ENCODE measurements at places on chromosomes 5 and 9. TPM values are rescaled to one million over a fixed set of nuclear protein-coding genes. Genes with fewer than 3 reads are reported as not detected.

Gene MAMDC4
- 0.28 TPM for total RNA-seq

Gene PCDHA6
- total RNA-seq = not detected

Gene FOXD4L4
- total RNA-seq = under 0.01 TPM

Gene HACD4
- total RNA-seq = 2.8 TPM

Gene GLIPR2
- total RNA-seq = 37.8 TPM

Gene FOCAD
- 73.9 TPM for total RNA-seq

Gene ANGPTL2
- total RNA-seq = 14.7 TPM

DNA sequence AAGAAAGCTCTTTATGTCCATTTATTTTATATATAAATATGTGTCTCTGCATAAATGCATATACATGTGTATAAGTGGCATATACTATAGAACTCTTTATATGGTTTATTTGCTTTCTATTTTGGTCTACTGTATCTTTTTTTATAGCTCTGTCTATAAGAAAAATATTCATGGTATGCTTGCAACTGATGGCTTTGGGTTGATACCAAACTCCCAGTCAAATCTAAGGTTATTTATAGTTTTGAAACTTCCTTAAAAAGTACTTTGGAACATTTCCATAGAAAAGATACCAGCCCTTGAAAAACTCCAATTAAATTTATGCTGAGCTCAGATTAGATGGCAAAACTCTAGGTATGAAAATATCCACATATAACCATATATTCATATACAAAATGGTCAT is 120.0 kb upstream of the KLF9 start:
- DNase-seq = peak; percentile 41

- peak; percentile 99 for DNase-seq
Measured at GRCh38 chr9:124285903-124286291, 28.1 kb downstream of the NEK6 start.

DNA sequence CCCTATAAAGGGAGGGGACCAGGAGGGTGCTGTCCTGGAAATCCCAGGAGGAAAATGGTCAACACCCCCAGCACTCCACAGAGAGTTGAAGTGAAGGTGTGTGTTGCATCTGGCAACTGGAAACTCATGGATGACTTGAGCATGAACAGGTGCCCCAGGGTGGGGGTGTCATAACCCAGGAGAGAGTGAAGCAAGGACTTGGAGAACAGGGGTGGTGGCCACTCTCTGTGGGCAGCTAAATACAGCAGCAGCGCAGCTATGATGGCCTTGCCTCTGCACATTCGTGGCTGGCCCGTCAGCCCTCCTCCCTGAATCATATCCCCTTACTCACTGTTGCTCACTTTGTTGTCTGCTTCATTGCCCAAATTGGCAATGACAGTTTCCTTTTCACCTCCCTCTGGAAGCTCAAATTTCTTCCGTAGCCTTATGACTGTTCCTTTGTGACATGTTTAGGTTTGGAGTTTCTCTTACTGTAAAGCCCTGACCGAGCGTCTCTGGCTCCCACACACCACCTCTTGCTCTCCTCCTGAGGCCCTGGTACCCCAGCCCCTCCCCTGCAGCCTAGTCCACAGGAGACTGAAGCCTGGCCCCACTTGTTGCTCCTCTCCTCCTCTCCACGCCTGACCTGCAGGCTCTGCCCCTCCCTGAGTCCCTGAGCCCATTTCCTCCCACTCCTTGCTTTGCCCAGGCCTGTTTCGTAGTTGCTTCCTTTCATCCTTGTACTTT is 185.8 kb downstream of the CD180 start:
- DNase-seq = peak; percentile 94

- no peak for DNase-seq
Measured at GRCh38 chr5:1315709-1316587, 21.1 kb upstream of the TERT start.

- peak; percentile 38 for DNase-seq
Measured at GRCh38 chr5:98510143-98510985, 263.1 kb upstream of the RGMB start.

- DNase-seq = peak; percentile 69
Measured at GRCh38 chr9:14372437-14373335, 58.7 kb upstream of the NFIB start.

DNA sequence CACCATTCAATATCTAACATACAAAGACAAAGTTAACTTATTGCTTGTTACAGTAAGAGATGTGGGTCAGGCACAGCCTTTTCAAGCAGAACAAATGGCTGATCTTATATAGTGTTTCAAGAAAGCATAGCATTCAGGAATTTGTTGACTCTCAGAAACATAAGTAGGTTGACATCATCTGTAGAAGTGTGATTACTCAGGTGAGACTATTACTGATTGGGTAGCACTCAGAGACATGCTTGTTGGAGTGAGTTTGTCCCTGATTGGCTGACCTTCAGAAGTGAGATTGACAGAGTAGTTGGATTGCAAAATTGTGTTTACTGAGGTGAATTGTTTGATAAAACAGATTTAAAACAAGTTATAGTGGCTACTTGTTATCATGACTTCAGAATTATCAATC is 30.7 kb upstream of the TNPO1 start:
- no peak for DNase-seq

- no peak for DNase-seq
Measured at GRCh38 chr9:129175515-129175824, 2.6 kb downstream of the IER5L start.

GRCh38 chr5:107104040-107104995 is 566.4 kb downstream of the EFNA5 start:
- no peak for DNase-seq

- DNase-seq = no peak
Measured at GRCh38 chr9:26368241-26368640, 524.4 kb downstream of the CAAP1 start.

GRCh38 chr5:40823459-40823858 is 11.6 kb downstream of the RPL37 start:
- DNase-seq = no peak

- DNase-seq = no peak
Measured at GRCh38 chr5:176866707-176867310, 32.3 kb downstream of the HK3 start.

GRCh38 chr9:113522858-113523257 is 59.3 kb downstream of the RGS3 start:
- DNase-seq = no peak

- no peak for DNase-seq
Measured at GRCh38 chr5:169036079-169036805, 264.7 kb downstream of the SLIT3 start.

- DNase-seq = no peak
Measured at GRCh38 chr5:617896-618295, 5.8 kb downstream of the CEP72 start.

GRCh38 chr9:93955981-93956784 is 1.0 kb upstream of the BARX1 start:
- no peak for DNase-seq

GRCh38 chr9:91001146-91001611 is 199.6 kb downstream of the SYK start:
- DNase-seq = peak; percentile 61

GRCh38 chr5:38589629-38590028 is 33.2 kb upstream of the LIFR start:
- no peak for DNase-seq

DNA sequence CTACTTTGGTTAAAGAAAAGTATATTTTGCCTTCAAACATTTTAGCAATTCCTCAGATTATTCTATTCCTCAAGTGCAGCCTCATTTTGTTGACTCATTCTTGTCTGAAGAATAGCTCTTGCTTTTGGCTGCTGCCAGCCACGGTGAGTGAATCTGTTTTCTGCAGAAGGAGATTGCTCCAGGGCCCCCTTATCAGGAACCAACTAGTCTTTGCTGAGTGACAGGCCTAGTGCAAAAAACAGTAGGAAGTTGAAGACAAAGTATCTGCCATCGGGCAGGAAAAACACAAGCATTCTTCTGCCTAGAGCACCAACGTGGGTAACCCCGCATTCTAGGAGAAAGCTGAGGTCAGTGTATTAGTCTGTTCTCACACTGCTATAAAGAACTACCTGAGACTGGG is 42.3 kb downstream of the ZNF883 start:
- no peak for DNase-seq

Measured in IMR-90 (cell line).